ENCODE measurements at places on chromosomes 6 and 20. TPM values are rescaled to one million over a fixed set of nuclear protein-coding genes. Genes with fewer than 3 reads are reported as not detected.

Gene QKI
- 351 TPM for total RNA-seq

- DNase-seq, result no peak
These were observed 231.3 kb downstream of the ERMARD start for GRCh38 chr6:169982461-169983386.

DNA sequence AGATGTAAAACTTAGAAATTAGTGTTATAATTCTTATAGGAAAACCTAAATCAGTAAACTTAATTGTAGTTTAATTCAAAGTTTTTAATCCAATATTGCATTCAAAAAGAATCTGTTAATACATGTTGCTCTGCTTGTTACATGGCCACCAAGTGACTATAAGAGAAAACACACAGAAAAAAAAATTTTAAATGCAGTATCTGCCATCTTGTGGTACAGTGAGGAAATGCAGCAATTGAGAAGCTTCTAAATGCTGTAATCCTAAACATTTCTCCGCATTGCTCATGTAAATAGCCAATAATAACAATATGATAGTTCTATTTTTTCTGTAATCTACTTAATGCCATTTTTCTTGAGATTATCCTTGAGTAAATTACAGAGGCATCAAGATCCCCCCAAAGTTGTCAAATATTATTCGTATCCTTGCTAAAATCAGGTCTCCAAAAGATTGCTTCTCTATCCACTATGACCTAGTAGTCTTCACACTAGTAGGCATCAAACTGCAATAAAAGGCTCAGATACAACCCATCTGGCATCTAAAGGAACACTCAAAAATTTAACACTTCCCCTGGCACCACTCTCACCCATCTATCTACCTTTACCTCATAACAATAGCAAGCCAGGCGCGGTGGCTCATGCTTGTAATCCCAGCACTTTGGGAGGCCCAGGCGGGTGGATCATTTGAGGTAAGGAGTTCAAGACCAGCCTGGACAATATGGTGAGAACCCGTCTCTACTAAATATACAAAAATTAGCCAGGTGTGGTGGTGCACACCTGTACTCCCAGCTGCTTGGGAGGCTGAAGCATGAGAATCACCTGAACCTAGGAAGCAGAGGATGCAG is 34.6 kb downstream of the HDAC2 start:
- DNase-seq, result no peak

Gene XKR7
- total RNA-seq, result not detected

Gene BPIFA1
- not detected for total RNA-seq

- peak; percentile 61 for DNase-seq
These were observed 89.7 kb upstream of the QKI start for GRCh38 chr6:163324688-163325389.

Gene HDGFL1
- not detected for total RNA-seq

GRCh38 chr20:44896583-44896982 is 11.1 kb downstream of the YWHAB start:
- no peak for DNase-seq

DNA sequence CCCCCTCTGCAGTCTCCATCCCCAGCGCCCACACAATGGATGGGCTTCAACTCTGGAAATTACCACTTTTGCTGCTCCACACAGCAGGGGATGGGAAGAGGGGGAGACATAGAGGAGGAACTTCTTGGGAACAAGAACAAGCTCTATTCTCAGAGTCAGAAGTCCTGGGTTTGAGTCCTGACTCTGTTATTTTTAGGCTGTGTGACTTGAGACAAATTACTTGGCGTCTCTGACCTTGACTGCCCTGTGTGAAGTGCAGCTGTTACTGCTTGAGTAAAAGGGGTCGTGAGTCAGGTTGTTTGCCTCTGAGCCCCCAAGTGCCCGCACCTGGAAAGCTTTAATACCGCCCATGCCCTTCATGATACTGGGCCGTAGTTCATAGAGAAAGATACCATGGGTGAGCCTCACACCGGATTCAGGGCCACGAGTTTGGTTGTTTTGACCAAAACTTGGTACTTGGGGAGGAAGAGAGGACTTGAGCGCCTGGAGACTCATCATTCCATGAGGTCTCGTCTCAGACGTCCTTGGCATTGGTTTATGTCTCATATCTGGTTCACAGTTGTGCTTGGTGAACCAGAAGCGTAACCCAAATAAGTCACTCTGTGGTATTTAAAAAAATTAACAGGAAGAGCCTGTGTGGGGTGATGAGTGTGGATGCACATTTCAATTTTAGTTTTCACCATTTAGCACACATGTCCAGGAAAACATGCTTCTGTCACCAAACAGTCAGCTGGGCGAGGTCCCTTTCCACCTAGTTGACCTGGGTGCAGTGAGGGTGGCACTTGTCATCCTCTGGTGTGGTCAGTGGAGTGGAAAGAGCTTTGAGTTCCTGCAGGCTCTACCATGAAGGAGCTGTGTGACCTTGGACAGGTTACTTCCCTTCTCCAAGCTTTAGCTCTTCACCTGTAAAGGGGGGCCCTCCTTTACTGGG is 75.6 kb downstream of the CDC5L start:
- no peak for DNase-seq

All from left cardiac atrium (tissue), 4 donors.